NCI-H774 (cell line): ENCODE measurements at places on chromosomes 1 and 21.

DNA sequence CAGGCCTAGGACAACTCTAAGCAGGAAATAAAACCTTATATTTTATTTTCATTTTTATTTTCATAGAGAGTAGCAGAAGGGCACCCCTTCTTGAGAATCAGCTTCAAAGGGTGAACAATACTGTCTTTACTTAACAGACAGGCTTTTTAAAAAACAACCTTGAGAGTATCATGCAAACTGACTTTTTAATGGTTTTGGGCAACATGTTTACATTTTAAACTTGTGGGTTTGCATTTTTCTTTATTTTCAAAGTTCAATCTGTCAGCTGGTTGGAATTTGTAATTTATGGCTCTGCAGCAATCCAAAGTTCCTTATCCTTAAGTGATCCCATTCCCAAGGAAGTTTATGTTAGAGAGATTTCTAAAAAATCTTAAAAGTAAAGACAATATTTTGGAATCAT is 392.3 kb upstream of the ADAMTS5 start:
- DNase-seq = no peak

- no peak for DNase-seq
Observed at GRCh38 chr1:76576876-76577524, 290.3 kb upstream of the ST6GALNAC5 start.

DNA sequence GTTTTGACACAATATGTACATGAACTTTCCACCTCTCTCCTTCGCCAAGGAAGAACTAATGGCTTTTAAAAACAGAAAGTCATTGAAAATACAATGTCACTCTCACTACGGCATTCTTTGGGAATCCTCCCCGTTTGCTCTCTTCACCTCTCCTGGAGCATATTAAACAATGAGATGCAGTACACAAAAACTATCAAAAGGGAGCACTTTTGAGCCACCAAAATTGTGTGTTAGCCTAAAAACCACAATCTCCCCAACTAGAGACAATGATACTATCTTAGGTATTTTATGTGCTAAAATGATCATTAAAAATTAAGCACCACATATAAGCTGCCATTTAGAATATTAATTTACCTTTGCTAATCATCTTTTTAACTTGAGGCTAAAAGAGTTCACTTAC is 425.5 kb downstream of the KCTD3 start:
- DNase-seq = peak; percentile 22

GRCh38 chr1:26066857-26067256 is 573 bp downstream of the TRIM63 start:
- no peak for DNase-seq

DNA sequence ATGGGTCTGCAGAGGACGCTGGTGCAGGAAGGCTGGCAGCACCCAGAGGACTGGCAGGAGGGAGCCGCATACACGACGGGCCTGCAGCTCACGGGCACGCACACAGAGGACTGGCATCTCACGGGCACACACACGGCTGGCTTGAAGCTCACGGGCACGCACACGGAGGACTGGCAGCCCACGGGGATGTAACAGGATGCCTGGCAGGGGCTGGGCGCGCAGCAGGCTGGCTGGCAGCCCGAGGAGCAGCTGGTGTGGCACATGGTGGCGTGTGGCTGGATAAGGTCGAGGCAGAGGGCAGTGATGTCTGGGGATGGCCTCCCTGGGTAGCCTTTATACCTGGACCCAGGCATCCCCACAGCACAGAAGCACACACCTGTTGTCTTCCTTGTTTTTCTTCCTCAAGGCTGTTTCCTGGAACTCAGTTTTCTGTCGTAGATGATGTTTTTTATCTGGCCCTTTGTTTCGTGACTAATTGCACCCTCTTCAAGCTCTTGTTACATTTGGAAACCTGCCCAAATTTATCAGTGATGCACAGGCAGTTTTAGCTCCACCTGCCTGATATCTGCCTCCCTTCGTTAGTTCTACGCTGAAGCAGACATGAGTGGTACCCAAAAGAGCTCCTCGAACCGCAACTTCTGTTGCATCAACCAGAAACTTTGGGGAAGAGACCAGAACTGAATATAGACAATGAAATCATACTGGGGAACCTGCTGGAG is at the start of gene KRTAP12-1:
Gene KRTAP12-1 (minus strand): TSS at position 303 of the 719 bp plus-strand sequence. CDS start 40 bp downstream, at position 263.
- DNase-seq = peak; percentile 4

- no peak for DNase-seq
Observed at GRCh38 chr1:108199201-108199691, 897 bp downstream of the SLC25A24 start.

DNA sequence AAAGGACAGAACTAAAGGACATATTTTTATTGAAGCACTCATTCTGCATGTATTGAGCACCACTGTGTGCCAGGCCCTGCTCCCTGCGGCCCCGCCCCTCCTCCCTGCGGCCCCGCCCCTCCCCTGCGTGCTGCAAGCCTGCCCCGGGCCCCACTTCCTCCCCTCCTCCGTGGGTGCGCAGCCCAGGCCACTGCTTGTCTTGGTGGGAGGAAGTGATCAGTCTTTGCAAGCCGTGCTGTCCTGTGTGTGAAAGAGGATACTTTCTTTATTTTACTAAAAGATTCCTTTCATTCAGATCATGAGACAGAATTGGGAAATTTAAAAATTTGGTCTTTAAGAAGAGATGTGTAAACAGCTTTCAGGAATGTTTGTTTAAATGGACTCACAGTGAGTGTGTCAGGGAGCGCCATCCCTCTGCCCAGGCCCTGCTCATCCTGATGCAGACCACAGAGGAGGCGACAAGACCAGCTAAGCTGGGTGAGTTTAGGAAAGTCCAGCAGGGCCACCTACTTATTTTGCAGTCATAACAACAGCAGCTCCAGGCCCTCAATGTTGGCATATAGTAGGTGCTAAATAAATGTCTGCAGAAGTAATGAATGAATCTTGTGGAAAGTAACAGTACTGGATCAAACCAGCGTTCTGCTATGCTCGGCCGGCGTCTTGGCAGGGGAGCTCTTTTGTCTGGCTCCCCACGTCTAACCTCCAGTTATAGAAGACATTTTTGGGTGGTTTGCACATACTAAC is 88.3 kb upstream of the SELENON start:
- DNase-seq = no peak

- no peak for DNase-seq
Observed at GRCh38 chr1:46517932-46518498, 28.4 kb downstream of the DMBX1 start.

DNA sequence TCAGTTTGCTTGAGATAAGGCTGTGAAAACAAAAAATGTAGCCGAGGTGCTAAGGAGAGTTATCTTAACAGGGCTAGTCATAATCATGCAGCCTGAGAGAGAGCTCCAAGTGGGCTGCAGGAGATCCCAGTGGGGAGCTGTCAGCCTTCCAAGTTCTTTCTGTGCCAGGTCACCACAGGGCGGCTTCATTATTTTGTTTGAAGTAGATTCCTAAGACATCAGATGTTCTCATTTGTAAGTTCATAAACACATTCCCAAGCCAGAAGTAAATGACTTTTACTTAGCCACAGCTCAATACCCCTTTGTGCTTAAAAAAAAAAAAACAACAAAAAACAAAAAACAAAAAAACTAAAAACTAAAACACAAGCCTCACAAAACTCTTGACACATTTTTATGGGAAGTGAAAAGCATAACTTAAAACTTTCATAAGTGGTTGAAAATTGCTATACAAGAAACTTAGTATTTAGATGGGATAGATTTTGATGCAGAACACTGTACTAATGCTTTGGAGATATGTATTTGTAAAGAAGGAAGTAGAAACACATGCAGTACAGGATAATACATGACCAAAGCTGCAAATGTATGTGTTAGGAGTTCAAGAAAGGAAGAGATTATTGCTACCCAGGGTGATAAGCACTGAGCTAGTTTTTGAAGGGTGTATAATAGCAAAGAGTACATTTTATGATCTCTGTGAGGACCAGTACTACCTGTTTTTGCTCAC is 8.6 kb downstream of the CDC14A start:
- DNase-seq = no peak

DNA sequence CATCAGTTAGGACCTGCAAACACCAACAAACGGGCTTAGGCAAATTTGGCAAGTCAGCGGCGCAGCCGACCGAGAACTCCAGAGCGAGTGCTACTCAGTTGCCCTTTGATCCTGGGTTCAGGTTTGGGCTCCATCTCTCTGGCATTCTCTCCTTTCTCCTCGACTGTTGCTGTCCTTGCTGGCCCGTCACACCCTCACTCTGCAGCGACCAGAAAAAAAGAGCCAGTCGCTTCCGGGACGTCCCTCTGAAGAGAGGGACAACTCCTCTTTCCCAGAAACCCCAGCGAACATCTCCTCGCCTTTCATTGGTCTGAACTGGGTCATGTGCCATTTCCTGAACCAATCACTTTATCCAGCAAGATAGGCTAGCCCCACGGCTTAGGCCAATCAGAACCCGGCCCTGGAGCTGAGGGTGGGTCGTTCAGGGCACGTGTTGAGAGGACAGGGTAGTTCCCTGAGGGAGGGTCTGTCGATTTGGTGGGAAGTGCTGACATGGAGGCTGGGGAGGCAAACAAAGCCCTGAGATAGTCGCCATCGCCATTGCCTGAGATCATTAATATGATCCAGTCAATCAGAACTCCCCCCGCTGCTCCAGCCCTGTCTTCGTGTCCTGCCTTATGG is 113.7 kb downstream of the PTPRU start:
- no peak for DNase-seq

DNA sequence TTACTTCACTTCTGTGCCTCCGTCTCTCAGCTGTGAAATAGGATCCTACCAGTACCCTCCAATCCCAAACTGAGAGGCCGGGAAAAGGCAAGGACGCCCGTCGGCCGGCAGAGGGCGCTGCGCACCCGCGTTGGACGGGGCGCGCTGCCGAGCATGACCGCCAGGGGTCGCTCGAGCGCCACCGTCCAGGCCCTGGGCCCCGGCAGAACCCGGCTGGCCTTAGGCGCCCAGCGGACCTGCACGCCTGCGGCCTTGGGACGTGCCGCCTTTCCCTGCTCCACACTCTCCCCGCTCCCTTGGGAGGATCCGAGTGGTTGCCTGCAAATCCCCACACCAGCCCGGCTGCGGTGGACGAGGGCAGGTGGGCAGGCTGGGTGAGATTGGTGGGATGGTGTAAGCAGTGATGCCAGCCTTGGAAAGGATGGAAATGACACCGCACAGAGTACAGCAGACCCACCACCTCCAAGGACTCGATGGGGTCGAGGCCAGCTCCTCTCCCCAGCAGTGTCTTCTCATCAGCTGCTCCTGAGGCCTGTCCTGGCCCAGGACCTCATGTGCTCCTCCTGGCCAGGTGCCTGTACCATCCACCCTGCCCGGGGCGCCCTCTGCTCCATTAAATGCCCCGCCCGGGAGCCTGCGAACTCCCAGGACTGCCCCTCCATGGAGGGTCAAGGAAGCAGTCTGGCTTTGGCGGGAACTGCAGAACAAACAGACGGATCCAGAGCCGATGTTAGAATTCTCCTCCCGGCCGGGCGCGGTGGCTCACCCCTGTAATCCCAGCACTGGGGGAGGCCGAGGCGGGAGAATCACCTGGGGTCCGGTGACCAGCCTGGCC is 47.4 kb upstream of the LBR start:
- peak; percentile 79 for DNase-seq

- DNase-seq = no peak
Observed at GRCh38 chr1:178438432-178438831, 58.3 kb downstream of the CLEC20A start.

GRCh38 chr1:73637264-73637663 is 560.7 kb downstream of the LRRIQ3 start:
- no peak for DNase-seq

GRCh38 chr1:245337829-245338484 is 183.2 kb downstream of the KIF26B start:
- no peak for DNase-seq

GRCh38 chr1:64878931-64879611 is 87.3 kb downstream of the JAK1 start:
- no peak for DNase-seq

DNA sequence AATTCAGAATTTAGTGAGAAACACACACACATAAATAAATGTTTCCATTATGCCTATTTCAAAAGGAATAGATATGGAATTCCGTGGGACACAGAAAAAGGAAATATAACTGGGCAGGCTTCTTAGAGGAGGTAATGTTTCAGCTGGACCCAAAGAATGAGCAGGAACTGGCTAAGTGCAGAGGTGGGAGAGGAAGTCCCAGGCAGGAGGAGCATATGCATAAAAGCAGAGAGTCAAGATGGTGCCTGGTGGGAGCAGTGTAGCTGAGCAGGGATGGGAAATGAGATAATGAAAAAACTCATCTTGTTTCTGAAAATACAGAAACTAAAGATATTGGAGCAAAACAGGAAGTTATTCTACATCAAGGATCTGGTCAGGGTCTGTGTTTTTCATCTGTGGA is 115.2 kb upstream of the MAGI3 start:
- DNase-seq = no peak

- DNase-seq = no peak
Observed at GRCh38 chr1:5370311-5370710, 621.9 kb downstream of the NPHP4 start.

- no peak for DNase-seq
Observed at GRCh38 chr1:10399444-10399941, 629 bp downstream of the PGD start.

GRCh38 chr1:23601968-23602876 is 42.9 kb upstream of the ID3 start:
- no peak for DNase-seq

GRCh38 chr1:65001231-65001792 is 35.0 kb upstream of the JAK1 start:
- DNase-seq = no peak

DNA sequence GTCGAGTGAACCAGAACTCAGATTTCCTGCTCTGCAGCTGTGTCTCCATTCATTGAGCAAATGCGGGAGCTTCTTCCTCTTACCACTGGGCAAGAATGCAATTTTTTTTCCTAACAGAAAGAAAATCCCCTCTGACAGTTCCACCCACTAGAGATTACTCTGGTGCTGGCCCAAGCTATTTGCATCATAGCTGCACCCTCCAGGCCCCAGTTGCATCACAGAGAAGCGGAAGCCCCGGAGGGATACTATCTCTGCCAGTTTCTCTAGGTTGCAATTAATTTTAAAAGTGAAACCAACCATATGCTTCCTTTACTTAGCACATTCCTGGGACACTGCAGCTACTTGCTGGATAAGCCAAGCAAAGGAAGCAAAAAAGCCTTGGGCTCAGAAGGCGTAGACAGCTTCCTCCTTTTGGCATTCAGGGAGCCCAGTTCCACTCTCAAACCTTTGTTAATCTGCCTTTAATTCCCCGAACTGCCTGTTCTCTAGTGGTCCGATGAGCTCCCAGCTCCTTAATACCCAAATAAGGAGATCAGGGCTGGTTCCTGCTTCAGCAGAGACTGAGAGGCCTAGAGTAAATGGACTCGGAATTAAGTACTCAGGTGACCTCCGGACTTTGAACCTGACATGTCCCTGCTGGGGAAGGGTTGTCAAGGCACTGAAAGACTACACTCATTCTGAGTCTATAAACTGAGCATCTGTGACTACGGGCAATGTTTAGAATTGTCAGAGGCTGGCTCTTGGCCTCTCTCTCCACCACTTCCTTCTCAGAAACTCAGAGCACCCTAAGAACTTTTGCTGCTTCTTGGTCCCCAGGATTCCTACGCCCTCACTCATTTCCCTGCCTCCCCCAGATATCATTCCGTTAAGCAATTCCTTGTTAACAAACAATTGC is 72.5 kb upstream of the TNFSF18 start:
- DNase-seq = no peak
